ENCODE measurements at places on chromosomes 12 and 14.

GRCh38 chr12:40104461-40105264, 1.2 kb downstream of the SLC2A13 start:
- no peak for DNase-seq

DNA sequence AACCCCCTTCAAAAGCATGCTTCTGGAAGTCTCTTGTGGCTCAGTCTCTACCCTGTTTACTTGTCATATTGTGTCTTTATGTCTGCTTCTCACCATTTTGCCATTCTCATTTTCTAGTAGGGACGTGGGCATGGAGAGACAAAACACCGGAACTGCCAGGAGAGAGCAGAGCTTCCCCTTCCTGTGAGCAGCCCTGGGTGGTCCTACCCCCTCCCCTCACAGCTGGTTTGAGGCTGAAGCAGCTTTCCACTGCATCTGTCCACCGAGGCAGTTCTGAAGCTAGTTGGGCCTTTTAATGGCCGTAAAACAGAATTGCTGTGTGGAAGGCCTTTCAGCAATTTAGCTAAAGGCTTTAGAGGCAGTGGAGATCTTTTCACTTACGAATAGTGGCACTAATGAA, 77.0 kb downstream of the PELI2 start:
- DNase-seq: no peak

DNA sequence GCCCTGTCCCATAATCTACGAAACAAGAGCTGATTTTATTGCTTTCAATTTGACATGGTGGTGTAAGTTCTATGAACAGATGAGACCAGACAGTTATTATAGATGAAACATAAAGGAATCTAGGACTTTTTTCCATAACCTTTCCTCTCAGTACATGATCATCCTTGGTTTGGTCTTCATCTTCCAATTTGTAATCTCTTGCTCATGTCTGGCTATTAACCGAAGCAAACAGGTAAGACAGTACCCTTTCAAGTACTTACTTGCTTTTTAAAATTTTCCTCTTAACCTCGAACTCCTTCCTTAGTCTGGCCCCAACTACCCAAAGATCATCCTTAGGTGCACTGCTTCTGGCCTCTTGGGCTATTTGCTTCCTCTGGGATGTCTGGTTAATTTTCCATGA, 1.2 kb downstream of the TSPAN31 start:
- no peak for DNase-seq

- DNase-seq: no peak
These were observed 50.5 kb downstream of the IRF2BPL start for GRCh38 chr14:76977793-76978720.

DNA sequence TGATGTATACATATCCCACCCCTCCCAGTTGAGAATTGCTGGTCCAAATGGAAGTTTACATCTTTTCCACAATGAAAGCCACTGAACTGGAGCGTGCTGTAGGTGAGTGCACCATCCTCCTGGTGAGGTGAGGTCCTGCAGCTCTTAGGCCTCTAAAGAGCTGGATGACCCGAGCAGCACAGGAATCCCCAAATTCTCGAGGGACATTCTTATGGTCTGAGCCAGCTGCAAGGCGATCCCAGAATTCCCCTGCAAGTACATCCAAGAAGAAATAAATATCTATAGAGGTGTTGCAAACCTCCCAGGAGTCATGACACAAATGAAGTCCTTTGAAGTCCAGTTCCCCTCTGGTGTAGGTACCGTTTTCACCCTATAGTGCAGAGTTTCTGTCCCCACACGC, 24.0 kb downstream of the TMEM132C start:
- DNase-seq: no peak

GRCh38 chr12:122867691-122868461, 28.0 kb downstream of the VPS37B start:
- no peak for DNase-seq
